ENCODE measurements at places on chromosomes 11 and 22.
A peak's percentile ranks its signal among the peaks of the same experiment; 100 is the strongest.

- DNase-seq, result peak; percentile 81
Observed at GRCh38 chr11:86291466-86292262, 10.4 kb upstream of the HIKESHI start.

- DNase-seq, result no peak
Observed at GRCh38 chr11:66324664-66325063, 7.8 kb upstream of the CD248 start.

DNA sequence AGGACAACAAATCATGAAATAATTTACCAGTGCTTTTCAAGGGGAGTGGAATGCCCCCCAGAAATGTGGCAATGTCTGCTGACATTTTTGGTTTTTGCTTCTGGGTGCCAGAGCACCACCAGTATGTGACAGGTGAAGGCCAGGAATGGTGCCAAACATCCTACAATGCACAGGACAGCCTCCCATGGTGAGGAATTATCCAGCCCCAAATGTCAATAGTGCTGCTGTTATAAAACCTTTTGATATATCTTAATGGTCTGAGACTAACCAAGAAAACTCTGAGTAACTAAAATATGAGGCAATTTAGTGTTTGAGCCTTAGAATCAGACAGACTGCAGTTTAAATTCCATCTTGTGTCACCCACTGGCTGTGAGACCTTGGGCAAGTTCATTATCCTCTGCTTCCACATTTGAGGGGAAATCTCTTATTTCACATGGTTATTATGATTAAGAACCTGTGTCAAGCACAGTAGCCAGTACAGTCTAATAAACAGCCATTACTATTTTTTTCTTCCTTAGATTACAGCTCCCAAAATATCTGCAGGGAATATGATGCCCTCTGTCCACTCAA is 69.5 kb downstream of the AMBRA1 start:
- no peak for DNase-seq

- DNase-seq, result peak; percentile 56
Observed at GRCh38 chr11:13955971-13956421, 6.5 kb upstream of the SPON1 start.

- DNase-seq, result no peak
Observed at GRCh38 chr11:65063532-65063931, 5.2 kb upstream of the NAALADL1 start.

DNA sequence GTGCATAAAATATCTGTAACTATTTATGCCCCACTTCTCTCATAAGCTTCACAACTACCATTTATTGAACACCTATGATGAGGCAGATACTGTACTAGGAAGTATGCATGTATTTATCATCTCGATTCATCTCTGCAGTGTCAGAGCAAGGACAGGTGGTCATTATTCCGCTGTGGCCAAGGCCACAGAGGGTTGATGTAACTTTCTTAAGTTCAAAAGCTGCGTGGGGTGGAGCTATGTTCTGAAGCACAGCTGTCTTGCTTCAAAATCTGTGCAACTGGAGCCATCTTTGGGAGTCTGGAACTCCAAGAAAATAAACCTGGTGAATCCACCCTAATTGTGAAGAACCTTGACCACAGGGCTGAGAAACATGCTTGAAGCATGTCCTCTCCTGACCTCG is 60.2 kb upstream of the HMGXB4 start:
- no peak for DNase-seq

DNA sequence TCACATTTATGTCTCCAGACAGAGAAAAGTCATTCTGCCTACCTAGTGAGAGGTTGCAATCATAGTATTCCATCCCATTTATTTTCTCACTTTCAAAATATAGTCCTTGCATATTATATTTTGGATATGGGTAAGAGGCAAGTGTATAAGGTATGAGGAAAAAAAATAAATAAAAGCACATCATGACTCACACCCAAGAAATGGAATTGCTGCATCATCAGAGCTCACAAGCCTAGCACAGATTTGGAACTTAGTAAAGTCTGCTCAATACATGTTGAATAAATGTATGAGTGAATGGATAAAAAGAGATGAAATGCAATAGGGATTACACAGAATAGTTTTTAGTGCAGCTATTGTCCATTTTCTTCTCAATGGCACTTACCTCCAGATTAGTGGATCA is 2.5 kb upstream of the OR51G1 start:
- no peak for DNase-seq

DNA sequence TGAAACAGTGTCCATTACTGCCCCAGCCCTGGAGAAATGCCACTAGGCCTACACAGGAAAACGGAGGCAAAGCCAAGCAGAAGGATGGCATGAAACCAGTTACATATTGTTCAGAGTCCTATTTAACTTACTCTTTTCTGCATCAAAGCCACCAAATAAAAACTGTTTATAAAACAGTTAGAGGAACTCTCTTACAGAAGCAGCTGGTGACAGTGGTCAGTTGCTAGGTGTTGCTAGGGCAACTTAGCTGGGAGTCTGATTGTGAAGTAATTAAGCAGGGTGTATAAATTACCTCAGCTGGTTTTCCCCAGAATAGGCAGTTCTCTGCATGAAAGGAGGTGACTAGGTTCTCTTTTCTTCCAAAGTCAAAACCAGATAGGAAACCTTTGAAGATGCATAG is 115.6 kb upstream of the ZBED5 start:
- no peak for DNase-seq

DNA sequence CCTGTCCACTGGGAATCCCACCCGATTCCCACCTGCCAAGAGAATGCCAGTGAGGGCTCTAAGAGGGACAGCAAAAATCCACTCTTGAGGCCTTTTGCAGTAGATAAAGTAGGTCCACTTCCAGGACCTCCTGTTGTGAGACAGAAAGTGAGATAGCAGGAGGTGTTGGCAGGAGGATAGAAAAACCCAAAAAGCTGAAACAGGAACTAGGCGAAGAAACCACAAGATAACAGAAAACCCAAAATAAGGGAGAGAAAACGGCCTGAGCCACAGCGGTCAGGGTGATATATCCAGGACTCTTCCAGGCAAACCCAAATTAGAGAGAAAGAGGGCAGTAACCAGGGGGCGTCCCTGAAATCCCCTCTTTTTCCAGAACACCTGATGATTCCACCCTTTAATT is 79.7 kb upstream of the LINC01488 start:
- DNase-seq, result no peak

DNA sequence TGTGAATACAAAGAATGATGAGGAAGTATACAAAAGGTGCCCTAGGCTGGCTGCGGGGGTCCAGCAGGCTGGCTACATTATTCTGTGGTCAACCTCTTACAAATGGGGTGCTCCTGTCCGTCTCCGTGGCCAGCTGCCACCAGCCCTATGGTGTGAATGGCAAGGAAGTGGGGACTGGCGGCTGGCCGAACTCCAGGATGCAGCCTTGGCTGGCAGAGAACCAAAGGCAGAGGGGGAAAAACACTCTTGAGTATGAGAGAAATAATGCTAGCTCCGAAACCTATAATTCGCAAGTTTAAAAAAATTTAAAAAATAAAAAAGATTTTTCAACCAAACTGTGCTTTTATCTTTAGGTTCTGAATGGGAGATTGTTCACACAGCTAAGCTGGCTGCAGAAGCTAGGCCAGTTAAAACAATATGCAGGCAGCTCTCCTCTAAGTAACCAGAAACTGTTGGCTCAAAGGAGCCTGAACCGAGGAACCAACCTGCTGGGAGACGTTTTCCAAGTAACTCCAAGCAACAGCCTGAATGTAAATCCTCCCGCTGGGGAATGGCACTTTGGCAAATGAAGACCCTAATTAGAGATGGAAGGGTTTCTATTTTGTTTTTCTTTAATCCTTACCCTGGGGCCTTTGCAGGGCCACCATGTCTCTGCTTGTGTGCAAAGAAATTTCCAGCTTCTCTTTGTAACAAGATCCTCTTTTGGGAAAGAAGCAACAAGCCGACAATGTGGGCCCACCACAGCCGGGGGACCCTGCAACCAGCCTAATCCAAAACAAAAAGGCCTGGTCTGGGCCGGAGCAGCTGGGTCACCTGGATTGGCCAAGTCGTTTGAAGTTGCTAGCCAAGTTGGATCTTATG is 50.2 kb downstream of the C22orf31 start:
- no peak for DNase-seq

- DNase-seq, result no peak
Observed at GRCh38 chr11:44388828-44389657, 79.1 kb upstream of the ALX4 start.

DNA sequence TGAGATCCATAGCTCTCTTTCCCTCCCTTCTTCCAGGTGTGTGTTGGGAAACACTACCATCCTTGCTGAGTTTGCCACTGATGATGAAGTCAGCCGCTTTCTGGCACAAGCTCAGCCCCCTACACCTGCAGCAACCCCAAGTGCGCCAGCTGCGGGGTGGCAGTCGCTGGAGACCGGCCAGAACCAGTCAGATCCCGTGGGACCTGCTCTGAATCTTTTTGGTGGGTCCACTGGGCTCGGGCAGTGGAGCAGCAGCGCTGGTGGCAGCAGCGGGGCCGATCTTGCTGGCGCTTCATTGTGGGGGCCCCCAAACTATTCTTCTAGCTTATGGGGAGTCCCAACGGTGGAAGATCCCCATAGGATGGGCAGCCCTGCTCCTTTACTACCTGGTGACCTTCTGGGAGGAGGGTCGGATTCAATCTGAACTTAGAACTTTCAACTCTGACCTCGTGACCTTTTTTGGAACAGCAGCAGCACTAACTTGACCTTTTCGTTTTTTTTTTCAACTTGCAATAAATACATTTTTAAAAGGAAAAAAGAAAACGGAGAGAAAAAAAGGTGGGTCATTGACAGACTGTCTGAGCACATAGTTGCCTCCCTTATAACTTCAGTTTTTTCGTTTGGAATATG is 23.4 kb upstream of the ADSL start:
- DNase-seq, result no peak

GRCh38 chr11:117281159-117281558 is 10.0 kb upstream of the BACE1-AS start:
- no peak for DNase-seq

DNA sequence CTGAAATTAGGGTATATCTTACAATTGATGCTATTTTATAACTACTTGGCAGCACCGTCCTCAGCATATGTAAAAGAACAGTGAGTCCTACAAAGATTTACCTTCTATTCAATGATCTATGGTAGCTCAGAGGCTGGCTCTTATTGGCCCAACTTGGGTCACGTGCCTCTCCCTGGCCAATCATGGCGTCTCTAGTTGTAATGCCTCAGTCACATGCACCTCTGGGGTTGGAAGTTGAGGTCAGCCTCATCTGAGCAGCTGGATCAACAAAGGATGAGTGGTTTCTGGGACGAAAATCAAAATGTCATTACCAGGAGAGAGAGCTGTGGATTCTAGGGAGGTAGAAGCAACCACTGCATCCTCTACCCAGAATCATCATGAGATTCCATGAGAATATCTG is 22.9 kb upstream of the ASPHD2 start:
- DNase-seq, result no peak

DNA sequence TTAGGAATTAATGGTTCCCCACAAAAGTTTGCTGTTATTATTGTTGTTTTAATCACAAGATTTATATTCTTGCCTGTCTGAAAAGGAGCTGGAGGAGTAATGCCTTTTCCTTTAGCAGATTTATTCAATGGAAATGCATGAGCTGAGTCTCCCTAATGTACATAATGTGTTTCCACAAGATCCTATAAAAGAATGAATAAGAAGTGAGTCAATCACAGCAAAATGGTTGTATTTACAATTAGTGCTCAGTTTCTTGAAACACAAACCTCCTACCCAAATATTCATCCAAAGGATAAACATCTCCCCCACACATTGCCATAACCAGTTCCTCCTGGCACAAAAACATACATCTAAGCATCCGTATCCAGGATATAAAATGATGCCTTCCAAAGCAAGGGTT is 33.3 kb downstream of the ME3 start:
- no peak for DNase-seq

GRCh38 chr11:75593286-75593915 is 31.3 kb downstream of the SERPINH1 start:
- no peak for DNase-seq

- DNase-seq, result no peak
Observed at GRCh38 chr11:81492923-81493445, 1240.7 kb downstream of the FAM181B start.

DNA sequence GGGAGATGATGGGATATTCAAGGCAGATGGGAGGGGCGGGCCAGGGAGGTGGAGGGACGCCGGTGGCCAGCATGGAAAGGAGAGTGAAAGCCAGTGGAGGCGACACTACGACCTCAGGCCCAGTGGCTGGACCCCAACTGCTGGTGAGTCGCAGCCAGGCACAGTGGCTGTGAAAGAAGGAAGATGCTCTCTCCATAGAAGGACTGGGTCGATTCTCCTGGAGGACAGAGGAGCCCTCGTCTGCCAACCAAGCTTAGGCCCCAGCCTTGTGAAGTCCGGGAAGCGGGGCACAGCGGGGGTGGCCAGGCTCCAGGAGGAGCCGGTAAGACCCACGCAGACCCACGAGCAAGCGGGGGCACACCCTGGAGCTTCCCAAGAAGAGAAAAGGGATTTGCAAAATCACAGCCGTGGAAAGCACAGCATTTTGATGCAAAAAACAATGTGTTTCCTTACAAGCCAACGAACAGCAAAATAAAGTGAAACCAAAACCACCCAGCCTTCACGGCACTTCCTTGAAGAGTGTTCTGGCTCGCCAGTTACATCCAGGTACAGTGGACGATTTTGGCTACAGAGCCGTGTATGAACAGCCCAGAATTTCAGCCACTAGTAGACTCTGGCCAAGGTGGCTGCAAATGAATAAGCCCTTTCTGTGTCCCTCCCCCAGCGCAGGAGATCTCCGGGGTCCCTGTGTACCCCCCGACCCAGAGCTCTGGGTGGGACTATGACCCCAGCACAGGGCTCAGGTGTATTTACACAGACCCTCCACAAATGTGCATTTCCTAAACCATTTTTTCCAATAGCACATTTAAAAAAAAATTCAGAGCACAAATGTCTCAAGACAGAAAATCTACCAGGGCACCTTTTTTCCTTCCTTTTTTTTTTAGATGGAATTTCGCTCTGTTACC is 96.9 kb downstream of the TRMU start:
- peak; percentile 43 for DNase-seq

DNA sequence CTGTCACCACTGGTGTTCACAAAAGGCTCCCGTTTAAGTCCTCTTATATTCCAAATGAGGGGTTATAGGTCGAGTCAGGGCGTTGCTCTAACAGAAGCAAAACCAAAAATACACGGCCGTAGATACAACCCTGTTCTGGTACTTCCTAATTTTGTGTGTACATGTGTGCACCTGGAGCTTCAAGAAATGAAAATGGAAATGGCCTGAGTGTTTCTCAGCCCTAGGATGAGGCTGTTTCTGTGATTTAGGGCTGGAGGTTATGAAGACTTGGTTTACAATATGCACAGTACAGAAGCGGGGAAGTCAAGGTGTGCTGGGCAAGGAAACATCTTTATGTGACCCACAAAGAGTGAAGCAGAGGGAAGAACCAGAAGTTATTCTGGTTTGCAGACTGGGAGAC is 110.4 kb upstream of the OR4B1 start:
- no peak for DNase-seq

DNA sequence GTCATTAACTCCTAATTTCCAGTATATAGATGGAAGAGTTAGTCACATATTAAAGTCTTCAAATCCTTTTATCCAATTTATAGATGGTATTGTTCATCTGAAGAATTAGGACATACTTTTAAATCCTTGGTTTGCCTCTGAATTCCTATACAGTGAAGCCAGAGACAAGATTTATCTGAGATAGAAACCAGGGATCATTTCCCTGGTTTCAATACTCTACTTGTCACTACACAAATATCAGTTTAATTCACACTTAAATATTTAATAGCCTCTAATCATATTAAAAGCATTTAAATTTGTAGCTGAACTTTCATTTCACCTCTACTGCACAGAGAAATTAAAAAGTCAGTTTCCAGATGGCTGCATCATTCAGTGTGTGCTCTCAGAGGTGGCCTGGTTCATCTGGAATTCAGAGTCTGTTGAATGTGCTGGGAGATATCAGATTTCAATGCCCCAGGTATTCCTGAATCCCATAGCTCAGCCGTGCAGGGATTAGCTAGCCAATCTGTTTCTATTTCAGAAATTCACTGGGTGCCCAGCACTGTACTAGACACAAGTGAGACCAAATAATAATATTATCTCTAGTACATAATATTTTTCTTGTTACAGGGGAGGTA is 344.3 kb downstream of the AASDHPPT start:
- no peak for DNase-seq
